ENCODE measurements at places on chromosomes 11 and 22.

- no peak for DNase-seq
Observed at GRCh38 chr11:102378818-102379217, 31.8 kb downstream of the BIRC2 start.

GRCh38 chr11:69367211-69367964, 73.4 kb downstream of the MYEOV start:
- DNase-seq: no peak

GRCh38 chr11:44280257-44280656, 29.7 kb downstream of the ALX4 start:
- no peak for DNase-seq

GRCh38 chr11:28684011-28684586, 575.9 kb downstream of the METTL15 start:
- DNase-seq: no peak

DNA sequence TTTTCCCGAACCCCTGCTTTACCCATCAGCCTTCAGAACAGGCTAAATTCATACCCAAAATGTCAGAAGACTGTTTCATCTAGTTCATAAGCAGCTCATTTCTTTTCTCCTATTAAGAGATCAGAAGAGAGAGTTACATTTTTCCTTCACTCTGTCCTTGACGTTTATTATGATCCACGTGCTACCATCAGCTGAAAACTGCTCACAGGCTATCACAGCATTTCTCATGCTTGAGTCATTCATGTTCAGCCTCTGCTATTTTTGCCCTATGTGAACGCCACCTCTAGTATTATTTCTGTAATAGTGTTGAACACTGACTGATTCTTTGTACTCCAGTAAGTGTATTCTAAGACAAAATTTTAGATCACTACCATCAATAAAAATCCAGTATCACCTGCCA, 51.9 kb downstream of the SLC1A2 start:
- no peak for DNase-seq

- no peak for DNase-seq
Observed at GRCh38 chr11:115682101-115682500, 177.9 kb upstream of the CADM1 start.

GRCh38 chr22:41106122-41106968, 14.0 kb downstream of the EP300 start:
- no peak for DNase-seq

DNA sequence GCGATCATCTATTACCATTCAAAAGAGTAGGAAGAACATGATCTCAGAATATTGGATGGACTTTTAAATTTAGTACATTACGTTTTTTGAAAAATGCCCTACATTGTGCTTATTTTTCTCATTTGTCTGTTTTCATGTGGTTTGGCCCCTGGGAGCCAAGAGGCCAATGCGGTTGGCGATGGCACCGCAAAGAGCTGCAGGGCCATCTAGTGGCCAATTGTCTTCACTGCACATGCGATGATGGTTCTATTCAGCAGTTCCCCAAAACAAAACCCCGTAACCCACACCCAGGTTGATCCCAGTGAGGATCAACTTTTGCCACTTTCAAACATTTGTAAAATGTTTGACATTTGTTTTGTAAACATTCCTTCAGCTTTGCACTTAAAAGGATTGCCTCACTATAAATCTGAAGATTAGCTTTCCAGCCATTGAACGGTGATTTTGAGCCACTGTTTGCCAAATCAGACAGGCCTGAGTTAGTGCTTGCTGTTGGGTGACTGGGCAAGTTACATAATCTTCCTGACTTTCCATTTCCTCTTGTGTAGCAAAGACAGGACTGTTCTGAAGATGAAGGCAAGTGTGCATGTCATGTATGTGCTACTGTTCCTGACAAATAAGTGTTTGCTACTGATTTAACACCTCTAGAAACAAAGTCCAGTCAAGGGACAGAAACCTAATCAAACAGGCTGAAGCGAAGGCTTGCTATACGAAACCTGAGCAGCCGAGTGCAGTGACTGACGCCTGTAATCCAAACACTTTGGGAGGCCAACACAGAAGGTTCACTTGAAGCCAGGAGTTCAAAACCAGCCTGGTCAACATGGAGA, 29.2 kb upstream of the XBP1 start:
- DNase-seq: peak; percentile 50

DNA sequence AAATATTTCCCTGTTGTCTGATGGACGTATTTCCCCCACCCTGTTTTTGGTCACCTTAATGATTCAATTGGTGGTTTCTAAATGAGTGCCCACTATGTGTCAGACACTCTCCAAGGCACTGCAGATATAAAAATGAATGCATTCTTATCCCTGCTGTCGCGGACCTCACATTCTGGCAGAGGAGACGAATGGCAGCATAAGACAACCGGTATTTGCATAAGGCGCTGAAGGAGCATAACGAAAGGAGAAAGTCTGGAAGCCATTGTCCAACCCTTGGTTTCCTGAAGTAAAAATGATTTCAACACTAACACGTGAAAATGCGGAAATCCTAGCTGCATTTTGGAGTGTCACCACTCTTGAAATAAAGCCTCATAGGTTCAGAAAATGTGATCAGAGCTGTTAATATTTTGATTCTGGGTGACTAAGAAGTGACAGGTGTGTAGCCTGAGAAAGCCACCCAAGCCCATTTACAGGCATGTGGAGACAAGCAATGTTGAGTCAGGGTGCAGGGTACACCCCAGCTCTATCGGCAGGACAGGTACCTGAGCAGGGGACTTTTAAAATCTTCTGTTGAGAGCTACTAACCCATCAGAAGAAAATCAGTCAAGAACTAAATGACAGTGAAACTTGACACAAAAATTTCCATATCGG, 10.1 kb upstream of the GAB2 start:
- no peak for DNase-seq

GRCh38 chr11:5367448-5368074, 16.1 kb upstream of the OR51M1 start:
- no peak for DNase-seq

DNA sequence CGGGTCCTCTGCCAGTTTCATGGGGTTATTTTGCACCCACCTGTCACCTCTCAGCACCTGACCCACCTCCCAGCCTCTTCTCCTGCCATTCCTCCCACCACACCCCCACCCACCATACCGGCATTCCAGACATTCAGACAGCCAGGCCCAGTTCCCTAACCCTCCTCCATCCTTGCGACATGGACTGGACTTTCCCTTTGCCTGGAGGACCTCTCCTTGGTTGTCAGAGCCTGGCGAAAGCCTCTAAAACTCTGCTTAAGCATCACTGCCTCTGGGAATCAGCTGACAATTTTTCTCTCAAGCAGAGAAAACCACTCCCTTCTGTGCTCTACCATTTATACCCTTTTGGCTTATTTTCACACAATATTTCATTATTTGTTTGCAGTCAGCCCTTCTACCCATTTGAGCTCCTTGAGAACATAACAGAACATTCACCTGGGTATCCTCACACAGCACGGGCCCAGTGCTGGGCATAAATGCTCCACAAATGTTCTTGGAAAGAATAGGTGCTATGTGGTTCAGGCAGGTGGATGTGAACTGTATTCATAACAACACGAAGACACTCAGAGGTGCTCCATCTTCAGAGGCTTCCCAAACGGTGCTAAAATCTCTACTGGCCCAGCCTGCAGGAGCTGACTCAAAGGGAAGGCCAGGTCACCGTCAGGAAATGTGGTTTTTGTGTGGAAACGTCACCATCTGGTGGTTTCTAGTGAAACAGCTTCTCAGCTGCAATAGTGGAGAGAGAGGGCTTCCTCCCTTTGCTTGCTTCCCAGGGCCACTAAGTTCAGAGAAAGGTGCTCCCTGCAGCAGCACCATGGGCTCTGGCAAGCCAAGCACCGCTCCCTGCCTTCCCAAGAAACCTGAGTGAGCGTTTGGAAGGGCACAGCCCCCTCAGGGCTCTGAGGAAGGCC, 10.4 kb downstream of the SPATA19 start:
- DNase-seq: peak; percentile 62

GRCh38 chr11:5232176-5232575, 2.1 kb downstream of the HBD start:
- no peak for DNase-seq

DNA sequence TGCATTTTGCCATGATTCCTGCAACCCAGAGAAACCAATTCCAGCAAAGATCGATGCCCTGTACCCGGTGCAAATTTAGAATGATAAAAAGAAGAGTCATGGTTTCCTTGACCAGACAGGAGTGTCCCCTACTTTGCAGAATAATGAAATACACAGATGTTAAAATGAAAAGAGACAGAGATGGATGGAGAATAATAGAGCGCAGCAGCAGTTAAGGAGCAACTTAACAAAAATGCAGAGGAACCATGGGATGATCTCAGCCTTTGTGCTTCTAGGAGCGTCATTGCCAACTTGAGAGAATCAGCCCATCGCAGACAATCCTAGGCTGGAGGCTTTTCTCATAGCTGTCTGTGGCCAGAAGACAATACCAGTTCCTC, 127.1 kb downstream of the LDLRAD3 start:
- DNase-seq: no peak

- no peak for DNase-seq
Observed at GRCh38 chr11:66591175-66591574, 1.7 kb downstream of the CCDC87 start.

DNA sequence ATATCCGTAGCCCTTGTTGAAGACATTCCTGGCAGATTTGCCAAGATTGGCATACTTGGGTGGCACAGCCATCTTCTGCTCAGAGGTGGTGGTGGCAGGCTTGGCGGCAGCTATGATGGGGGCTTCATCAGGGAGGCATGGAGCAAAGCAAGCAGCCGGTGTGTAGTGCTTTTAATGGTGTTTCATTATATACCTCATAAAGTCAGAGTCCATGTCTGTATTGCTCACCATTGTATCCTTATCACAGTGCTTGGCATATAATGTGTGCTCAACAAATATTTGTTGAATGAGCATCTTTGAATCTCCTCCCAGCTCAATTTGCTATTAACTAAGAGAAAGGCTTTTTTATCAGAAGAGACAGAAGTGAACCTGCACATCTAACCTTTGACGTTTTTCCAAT, 7.8 kb upstream of the DNHD1 start:
- DNase-seq: no peak

GRCh38 chr11:18490319-18490718, 34.7 kb downstream of the LDHAL6A start:
- DNase-seq: no peak

- no peak for DNase-seq
Observed at GRCh38 chr11:92859156-92859690, 110.2 kb upstream of the MTNR1B start.

GRCh38 chr22:43081968-43082367, 7.2 kb downstream of the TTLL1 start:
- DNase-seq: no peak
